ENCODE measurements at places on chromosomes 12 and 14.

- DNase-seq = no peak
Measured at GRCh38 chr14:99177886-99178835, 93.8 kb downstream of the BCL11B start.

DNA sequence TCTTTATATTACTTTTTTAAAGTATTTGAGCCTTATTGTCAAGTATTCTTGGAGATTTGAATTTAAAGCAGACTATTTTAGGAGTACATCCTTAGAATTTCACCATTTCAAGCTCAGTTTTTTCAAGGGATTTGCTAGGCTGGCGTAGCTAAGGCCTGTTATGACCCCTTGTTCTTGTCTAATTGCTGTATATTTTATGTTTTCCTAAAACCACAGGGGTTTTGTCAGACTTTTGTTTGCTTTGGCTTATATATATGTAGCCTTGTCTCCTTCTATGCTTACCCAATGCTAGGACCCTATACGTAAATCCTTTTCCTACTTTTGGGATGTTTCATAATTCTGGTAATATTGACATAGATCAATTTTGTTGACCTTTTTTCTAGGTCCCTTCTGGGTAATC lies 147.0 kb upstream of the SYT10 start:
- no peak for DNase-seq

DNA sequence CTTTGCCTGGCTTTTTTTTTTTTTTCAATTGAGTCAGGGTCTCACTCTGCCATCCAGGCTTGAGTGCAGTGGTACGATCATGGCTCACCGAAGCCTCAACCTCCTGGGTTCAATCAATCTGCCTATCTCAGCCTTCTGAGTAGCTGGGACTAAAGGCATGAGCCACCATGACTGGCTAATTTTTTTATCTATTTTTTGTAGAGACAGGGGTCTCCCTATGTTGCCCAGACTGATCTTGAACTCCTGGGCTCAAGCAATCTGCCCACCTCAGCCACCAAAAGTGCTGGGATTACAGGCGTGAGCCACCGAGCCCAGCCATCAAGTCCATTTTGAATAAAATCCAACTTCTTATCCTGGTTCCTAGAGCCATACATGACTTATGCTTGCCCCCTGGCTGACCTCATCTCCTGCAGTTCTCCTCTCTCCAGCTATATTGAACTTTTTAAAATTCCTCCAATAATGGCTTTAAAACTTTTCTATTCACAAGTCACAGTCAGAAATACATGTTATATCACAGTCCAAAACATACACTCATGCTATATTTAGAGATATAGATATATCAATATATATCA lies 10.4 kb upstream of the RND1 start:
- no peak for DNase-seq

DNA sequence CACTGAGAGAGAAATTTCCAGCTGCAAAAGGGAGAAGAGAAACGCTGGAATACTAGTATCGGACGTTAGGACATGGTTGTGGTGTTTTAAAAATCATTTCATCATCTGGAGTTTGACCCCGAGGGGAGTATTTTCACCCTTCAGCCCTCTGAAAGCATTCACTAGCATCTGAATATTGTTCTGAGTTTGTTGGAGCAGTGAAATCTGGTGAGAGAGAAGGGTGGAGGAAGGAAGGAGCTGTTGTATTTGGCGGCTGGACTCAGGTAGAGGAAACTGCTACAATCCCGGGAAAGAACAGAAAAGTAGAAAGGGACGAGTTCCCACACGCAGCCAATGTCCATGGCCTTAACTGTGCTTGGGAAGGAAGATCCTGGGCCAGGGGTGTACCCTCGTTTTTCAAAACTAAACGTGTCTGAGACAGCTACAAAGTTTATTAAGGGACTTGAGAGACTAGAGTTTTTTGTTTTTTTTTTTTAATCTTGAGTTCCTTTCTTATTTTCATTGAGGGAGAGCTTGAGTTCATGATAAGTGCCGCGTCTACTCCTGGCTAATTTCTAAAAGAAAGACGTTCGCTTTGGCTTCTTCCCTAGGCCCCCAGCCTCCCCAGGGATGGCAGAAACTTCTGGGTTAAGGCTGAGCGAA lies 896 bp upstream of the CDKN1B start:
- peak; percentile 58 for DNase-seq

- DNase-seq = peak; percentile 61
Measured at GRCh38 chr12:108616941-108617858, 16.5 kb downstream of the SELPLG start.

- DNase-seq = peak; percentile 44
Measured at GRCh38 chr12:51270067-51270950, at the start of gene SMAGP. TSS of gene SMAGP (minus strand) at chr12:51270415. CDS start at chr12:51269278, 1,137 bp downstream.

DNA sequence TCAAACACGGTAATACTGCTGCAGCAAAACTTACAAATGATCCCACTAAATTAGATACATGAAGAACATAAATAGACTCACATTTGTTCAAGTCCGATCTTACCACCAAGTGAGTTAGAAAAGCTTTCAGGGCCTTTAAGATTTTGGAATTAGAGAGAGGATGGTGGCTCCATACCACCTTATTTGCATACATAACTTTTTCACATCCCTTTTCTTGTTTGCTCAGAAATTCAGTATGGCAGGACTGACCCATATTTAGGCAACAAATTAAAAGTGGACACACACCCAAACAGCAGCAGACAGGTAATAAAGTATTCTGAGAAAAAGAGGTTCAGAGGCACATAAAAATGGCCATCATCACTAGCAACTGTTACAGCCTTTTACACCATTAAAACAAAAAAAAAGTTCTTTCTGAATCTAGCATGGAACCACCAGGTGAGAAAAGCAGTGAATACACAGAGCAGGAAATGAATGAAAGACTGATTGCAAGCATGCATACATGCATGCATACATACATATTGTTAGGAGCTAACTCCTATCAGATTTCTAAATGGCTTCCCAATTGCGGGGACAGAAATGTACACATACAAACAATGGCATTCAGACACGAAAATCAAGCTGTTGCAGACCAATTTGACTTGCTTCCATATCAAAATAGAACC lies 23.3 kb downstream of the STXBP6 start:
- DNase-seq = no peak

DNA sequence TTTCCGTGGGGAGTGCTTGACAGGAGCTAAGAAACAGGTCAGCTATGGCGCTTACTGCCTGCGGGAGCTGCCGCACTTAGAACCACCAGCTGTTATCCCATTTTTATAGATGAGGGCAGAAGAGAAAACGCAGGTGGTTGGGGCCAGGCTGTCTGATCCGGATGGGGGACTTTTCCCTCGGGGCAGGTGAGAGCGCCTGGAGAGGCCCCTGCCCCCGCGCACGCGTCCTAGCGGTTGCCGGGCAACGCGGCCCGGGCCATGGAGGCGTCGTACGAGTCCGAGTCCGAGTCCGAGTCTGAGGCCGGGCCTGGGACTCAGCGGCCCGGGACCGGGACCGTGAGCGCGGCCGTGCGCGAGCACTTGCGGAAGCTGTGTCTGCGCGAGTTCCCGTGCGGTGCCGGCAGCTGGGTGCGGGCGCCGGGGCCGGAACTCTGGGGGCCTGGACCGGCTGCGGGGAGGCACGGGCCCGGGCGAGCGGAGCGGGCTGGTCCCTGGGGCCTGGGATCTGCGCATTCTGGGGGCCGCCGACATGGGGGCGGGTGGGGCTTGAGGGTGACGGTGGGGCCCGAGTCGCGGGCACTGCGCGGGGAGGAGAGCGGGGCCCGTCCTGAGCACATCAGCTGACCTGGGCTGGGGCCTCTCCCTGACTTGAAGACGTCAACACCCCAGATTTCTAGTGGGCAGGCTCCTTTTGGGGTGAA lies at the start of gene LRRC43:
Gene LRRC43 (plus strand): TSS at position 237 of the 701 bp plus-strand sequence. CDS start 22 bp downstream, at position 259.
- peak; percentile 25 for DNase-seq

- DNase-seq = no peak
Measured at GRCh38 chr12:90245391-90245790, 536.8 kb upstream of the ATP2B1 start.

DNA sequence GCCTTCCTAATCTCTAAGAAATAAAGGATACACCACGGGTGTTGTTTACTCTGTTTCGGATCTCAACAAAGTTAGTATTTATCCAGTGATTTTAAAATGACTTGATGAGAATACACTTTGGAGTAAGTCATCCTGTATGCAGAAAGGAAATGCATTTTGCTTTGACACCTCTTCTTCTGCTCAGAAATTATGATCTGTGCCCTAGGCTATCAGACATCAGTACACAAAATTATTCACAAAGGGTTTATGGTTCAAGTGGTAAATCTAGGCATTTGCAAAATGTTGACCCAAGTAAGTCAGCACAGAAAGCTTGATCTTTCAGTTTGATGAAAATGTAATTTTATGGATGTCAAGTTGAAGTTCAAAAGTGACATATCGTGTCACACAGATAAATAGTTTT lies 248.5 kb downstream of the ATP23 start:
- DNase-seq = no peak

GRCh38 chr12:109567296-109567695 lies 6.0 kb downstream of the MMAB start:
- no peak for DNase-seq

DNA sequence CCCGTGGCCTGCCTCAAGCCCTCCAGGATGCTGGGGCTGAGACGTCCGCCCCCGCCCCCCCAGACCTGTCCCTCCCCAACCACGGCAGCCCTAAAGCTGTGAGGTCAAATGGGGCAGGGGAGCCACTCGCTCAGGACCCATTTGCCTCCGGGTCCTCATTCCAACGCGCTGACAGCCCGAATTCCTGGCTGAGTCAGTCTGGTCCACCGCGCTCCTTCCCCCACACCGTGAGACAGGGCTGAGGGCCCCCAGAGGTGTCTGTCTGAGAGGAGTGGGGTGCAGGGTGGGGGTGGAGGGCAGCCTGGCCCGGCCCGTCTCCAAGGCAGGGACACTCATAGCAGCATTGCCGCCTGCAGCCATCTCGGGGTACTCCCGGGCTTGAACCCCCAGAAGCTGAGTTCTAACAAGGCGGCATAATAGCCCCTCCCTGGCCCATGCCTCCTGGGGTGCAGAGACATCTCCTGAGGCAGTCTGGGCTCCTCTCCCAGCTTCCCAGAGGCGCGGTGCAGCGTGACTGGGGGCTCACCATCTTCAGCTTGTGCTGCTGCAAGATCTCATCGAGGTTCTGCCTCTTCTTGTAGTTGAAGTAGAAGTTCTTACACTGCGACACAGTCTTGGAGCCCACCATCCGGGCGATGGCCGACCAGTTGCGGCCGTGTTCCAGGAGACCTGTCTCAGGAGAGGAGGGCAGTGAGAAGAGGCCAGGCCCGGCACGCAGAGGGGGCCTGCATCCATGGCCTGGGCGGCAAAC lies 90.5 kb downstream of the RFLNA start:
- no peak for DNase-seq

GRCh38 chr14:100827101-100828021 lies 1.4 kb downstream of the MEG3 start:
- no peak for DNase-seq

- no peak for DNase-seq
Measured at GRCh38 chr14:95421741-95422140, 94.7 kb downstream of the SYNE3 start.

- no peak for DNase-seq
Measured at GRCh38 chr12:50514526-50515276, 9.9 kb downstream of the DIP2B start.

GRCh38 chr14:97066068-97066899 lies 269.1 kb downstream of the VRK1 start:
- DNase-seq = no peak

DNA sequence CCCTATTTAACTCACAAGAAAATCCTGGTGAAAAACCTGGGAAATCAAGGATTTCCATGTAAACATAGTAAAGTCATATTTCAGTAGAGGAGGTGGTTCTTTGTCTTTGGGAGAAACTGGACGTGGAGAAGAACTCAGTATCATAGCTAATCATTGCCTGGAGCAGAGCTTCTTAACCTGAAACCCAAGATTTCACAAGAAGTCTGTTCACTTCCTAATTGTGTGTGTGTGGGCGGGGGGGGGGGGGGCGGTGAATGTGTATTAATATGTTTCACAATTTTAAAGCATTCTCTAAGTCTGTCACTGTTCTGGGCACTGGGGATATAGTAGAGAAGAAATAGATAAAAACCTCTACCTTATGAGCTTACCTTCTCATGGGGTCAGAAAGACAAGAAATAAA lies 96.7 kb upstream of the PPP4R3A start:
- DNase-seq = peak; percentile 27

DNA sequence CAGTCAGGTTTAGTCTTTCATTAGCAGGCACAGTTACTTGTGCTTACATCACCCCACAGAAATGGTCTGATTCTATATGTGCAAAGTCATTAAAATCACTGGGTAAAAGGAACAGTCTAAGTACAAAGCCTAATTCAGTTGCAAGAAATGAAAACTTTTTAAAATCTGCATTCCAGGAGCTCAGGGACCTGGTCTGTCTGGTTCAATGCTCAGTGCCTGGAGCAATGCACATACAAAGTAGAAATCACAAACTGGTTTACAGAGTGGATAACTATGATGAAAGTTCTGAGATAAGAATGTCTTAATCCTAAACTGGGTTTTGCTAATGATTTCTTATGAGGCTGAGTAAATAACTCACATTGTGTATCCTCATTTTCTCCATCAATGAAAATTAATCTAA lies 28.7 kb downstream of the LMNTD1 start:
- DNase-seq = no peak

- DNase-seq = peak; percentile 84
Measured at GRCh38 chr14:36604757-36605505, 22.5 kb upstream of the NKX2-8 start.

- peak; percentile 14 for DNase-seq
Measured at GRCh38 chr14:97056086-97056485, 258.9 kb downstream of the VRK1 start.

GRCh38 chr14:68939893-68940613 lies 39.0 kb downstream of the ACTN1 start:
- DNase-seq = no peak

GRCh38 chr12:6869049-6870021 lies 2.0 kb downstream of the TPI1 start:
- peak; percentile 92 for DNase-seq

DNA sequence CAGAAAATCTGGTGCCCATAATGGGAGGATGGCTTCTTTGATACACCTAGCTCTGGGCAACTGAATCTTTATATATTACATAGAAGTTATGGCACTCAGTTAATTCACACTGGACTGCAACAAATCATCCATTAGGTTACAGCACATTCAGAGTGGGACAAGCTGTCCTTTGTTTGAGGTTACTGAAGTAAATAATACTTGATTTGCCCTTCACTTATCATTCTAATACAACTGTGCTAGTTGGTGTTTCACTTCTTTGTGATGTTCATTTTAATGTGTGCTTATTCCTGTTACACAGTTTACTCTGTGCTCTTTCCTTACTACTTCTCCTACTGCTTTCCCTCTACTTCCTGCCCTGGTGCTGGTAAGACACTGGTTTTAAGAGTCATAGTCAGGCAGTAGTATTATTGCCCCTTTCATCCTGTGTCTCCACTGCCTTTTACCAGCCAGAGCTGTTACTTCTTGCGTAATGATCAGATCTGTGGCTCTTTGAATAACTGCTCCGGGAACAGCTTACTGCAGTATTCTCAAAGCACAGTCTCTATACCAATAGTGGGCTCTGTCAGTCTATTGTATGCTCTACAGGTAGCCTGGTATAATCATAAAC lies 36.4 kb upstream of the GXYLT1 start:
- DNase-seq = peak; percentile 53

Data from hematopoietic multipotent progenitor cell treated with erythropoietin and hydrocortisone succinate and interleukin-3 and kit ligand, for 6 days (in vitro differentiated cells).